ENCODE measurements at places on chromosomes 13 and 19.

DNA sequence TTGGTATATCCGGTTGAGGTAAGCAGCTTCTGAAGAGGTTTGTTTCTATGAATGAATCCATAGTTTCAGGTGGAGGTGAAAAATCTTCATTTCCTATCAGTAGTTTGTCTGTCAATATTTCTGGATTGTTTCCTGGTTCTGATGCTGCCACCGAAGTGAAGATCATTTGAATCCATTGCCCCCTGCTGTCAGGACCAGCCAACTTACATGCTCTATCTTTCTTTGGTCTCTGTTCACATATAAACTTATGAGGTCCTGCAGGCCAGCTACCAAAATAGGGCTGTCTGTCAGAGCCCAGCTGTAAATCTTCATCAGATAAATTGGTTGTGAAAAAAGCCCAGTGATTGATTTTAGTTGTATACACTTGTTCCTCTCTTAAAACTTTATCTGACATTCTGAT lies 15.2 kb upstream of the N4BP2L1 start:
- DNase-seq, result no peak

- no peak for DNase-seq
These were observed 26.9 kb downstream of the SIPA1L3 start for GRCh38 chr19:37933937-37934358.

GRCh38 chr13:31749929-31750328 lies 10.6 kb downstream of the RXFP2 start:
- DNase-seq, result no peak

- no peak for DNase-seq
These were observed 5.0 kb upstream of the YJU2 start for GRCh38 chr19:4241824-4242430.

GRCh38 chr13:114073881-114074612 lies 58.4 kb downstream of the RASA3 start:
- no peak for DNase-seq

- DNase-seq, result no peak
These were observed 3.4 kb downstream of the SLITRK1 start for GRCh38 chr13:83878691-83879430.

DNA sequence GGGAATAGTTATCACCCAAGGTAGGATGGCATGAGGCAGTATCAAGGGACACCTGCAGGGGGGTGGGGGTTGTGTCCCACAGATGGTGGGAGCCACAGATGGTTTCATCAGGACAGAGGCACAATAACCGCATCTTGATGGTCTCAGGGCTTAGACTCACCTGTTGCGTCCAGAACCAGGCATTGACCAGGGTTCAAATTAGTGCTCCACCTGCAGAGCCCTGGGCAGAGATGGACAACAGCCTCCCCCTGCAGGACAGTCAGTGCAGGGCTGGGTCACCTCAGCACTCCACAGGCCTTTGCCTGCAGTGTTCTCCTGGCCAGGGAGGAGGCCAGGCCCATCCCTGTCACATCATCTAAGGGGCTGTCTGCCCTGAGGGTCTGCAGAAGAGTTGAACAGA lies 14.5 kb upstream of the CEACAM1 start:
- no peak for DNase-seq

DNA sequence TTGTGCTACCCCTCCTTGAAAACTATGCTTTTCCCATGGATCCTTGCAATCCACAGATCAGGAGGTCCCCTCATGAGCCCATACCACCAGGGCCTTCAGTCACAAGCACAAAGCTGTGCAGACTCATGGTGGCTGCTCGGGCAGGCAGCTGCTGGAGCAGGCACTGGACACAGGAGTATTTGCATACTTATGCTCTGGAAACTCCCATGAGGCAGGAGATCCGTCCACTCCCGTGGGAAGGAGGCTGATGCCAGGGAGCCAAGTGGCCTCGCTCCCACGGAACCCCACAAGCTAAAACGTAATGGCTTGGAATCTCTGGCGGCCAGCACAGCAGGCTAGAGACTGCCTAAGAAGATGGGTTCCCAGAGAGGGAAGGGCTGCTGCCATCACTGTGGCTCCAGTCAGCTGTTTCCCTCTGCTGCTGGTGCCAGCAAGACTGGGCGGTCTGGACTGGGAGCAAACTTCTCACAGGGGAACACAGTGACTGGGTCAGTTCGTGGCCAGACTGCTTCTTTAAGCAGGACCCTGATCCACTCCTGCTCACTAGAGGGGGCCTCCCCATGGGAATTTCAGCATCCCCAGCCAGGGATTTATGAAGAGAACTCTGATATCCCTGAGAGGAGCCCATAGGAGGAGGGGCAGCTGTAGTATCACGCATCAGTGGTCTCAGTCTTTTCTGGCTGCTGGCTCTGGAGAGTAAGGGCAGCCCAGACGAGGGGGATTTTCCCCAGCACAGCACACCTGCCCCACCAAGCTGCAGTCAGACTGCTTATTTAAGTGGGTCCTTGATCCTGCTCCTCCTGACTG lies 370.3 kb upstream of the ATXN8OS start:
- no peak for DNase-seq

- DNase-seq, result no peak
These were observed 171.7 kb upstream of the KLF12 start for GRCh38 chr13:74305876-74306275.

DNA sequence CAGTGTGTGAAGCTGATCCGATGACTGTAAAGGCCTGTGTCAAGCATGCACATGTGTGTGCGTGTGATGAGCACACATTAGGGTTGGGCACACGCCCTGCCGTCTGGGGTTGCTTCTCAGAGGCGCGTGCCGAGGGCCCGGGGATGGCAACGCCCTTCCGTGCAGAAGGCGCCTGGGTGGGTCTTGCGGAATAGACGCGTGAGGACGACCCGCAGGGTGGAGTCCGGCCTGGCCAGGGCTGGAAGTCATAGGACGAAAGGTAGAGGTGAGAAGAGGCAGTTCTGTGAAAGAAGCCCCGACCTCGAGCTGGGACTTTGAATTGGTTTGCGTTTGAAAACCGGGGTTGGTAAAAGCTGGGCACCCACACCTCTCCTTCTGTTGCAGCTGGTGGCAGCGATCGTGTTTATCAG lies 35.7 kb downstream of the TMEM255B start:
- no peak for DNase-seq

DNA sequence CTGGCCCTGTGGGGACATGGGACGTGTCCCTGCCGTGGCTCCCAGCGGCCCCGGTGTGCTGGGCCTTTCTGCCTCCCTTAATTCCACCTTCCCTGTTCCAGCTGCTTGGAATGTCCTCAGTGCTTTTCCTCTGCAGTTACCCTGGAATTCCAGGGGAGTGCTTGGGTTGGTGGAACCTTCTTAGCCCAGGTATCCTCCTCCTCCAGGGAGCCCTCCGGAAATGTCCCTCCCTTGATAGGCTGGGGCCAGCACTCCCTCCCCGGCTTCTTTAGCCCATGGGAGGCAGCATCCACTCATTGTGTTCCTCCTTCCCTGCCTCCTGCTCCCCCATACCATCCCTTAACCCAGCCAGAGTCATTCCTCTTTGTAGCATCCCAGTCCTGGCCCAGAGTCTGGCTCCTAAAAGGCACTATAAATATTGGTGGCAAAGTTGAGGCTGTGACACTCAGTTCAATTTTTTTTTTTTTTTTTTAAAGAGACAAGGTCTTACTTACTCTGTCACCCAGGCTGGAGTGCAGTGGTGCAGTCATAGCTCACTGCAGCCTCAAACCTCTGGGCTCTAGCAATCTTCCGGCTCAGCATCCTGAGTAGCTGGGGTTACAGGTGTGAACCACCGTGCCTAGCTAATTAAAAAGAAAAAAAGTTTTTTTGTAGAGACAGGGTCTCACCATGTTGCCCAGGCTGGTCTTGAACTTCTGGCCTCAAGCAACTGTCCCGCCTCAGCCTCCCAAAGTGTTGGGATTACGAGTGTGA lies 13.7 kb upstream of the SLC7A10 start:
- DNase-seq, result no peak

GRCh38 chr19:35279985-35280821 lies 2.1 kb upstream of the HAMP start:
- DNase-seq, result no peak

All from NCI-H774 (cell line).